ENCODE measurements at places on chromosomes 13 and 19.

GRCh38 chr19:14003251-14004055 lies 2.7 kb downstream of the RFX1 start:
- no peak for DNase-seq

- DNase-seq, result no peak
Observed at GRCh38 chr13:70795484-70795883, 687.2 kb upstream of the KLHL1 start.

DNA sequence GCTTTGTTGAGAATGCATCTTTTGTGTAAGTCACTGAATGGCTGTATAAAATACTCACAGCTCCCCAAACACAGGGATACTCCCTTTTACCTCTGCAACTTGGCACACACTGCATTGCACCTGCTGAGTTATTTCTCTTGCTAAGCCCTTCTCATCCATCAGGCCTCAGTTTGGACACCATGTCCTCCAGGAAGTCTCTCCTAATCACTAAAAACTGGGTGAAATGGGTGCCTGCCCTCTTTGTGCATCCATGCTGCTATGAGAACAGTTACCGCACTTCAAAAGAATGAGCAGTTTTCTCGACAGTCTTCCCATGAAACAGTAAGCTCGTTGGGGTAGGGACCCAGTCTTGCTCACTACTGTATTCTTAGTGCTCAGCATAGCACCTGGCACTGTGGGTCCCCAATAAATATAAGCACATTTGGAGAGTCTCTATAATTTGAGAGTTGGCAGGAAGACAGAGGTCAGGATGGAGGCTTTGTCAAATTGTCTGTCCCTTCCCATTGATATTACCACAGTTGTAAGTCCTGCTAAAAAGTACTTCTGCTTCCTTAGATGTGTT lies 4.6 kb upstream of the SLC25A30 start:
- DNase-seq, result no peak

- DNase-seq, result no peak
Observed at GRCh38 chr19:23867895-23868294, 46.8 kb upstream of the ZNF726 start.

DNA sequence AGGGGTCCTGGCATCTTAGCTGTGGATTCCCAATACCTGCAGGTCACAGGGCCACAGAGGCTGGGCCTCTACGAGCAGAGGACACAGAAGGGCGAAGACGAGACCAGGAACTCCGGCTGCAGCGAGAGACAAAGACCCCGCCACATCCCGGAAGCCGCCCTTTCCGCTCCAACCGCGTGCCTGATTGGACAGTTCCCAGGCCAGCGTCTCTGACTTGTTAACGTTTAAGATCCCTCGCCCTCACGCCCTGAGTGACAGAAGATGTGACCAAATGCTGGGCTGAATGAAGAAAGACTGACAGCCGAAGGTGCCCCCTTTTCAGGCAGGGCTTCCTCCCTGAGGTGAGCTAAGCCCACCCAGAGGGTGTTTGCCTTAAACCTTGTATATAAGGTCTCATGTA lies at the start of gene ZNF98:
ZNF98 (minus strand) TSS at position 136 of the 400 bp plus-strand sequence; CDS start at position 14, 122 bp downstream.
- DNase-seq, result no peak

GRCh38 chr13:100721885-100722512 lies 47.4 kb upstream of the TMTC4 start:
- peak; percentile 37 for DNase-seq

DNA sequence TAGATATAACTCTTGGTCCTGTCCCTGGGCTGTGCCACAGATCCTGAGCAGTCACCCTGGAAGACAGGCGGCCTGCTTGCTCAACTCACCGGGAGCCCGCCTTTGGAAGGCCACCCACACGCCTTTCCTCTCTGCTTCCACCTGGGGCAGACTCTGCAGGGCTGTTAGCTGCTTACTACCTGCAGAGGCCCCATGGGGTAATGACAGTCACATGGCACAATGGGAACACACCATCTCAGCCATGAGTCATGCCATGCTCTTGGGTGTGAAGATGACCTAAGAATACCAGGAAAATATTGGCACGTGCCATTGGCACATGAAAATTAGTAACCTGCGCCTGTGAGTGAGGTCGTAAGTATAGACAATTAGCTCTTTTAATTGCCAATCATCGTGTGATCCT lies 108.6 kb downstream of the COL4A2 start:
- no peak for DNase-seq

DNA sequence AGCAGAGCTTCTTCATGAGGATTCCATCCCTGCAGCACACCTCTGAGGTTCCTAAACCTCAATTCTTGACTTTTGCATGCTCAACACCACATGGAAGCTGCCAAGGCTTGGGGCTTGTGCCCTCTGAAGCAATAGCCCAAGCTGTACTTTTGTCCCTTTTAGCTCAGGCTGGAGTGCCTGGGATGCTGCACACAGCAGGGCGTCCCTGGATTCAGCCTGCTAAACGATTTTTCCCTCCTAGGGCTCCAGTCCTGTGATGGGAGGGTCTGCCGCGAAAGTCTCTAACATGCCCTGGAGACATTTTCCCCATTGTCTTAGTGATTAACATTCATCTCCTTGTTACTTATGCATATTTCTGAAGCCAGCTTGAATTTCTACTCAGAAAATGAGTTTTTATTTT lies 98.3 kb downstream of the SLITRK5 start:
- no peak for DNase-seq

GRCh38 chr19:12938779-12939601 lies 581 bp downstream of the CALR start:
- no peak for DNase-seq

GRCh38 chr13:51781246-51782022 lies 22.5 kb downstream of the DHRS12 start:
- no peak for DNase-seq

DNA sequence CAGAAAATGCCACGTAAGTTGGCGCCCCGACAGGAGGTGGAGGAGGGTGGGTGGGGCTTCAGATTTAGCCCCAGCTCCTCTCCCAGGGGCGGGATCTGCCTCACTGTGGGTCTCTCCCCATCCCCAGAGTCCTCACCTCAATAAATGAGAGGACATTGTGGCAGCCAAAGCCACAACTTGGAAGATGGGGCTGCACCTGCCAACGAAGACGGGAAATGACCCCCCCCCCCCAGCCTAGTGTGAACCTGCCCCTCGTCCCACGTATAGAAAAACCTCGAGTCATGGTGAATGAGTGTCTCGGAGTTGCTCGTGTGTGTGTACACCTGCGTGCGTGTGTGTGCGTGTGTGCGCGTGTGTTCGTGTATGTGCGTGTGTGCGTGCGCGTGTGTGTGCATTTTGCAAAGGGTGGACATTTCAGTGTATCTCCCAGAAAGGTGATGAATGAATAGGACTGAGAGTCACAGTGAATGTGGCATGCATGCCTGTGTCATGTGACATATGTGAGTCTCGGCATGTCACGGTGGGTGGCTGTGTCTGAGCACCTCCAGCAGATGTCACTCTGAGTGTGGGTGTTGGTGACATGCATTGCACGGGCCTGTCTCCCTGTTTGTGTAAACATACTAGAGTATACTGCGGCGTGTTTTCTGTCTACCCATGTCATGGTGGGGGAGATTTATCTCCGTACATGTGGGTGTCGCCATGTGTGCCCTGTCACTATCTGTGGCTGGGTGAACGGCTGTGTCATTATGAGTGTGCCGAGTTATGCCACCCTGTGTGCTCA lies 1.5 kb upstream of the TRAPPC5 start:
- no peak for DNase-seq

GRCh38 chr13:79491715-79492114 lies 10.8 kb downstream of the NDFIP2 start:
- DNase-seq, result no peak

DNA sequence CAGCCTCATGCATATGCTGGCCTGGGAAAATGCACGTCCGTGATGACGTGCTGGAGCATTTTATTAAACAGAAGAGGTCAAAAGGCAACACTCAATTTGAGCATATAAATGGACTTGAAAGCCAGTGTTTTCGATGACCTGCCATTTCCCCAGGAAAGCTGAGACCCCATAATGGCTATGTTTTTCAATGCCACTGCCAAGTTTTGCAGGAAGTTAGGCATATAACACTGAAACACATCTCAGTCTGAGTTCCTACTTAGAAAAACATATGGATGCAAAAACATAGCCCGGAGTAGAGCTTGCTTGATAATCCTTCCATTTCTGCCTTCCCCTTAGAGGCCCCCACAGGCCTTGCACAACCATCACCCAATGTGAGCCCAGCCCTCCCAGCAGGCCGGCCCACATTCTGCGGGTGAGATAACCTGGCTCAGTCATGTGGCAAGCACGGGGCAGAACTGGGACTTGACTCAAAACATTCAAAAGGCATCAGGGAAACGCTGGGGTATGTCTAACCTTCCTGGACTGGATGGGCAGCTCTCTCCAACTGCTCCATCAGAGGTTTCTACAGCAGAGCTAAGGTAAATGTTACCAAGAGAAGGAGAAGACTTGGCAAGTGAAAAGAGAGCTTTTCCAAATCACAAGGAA lies 24.9 kb downstream of the EPS15L1 start:
- DNase-seq, result peak; percentile 52

- DNase-seq, result no peak
Observed at GRCh38 chr13:85693889-85694511, 105.2 kb downstream of the SLITRK6 start.

- no peak for DNase-seq
Observed at GRCh38 chr13:90393408-90393807, 954.1 kb upstream of the MIR17HG start.

DNA sequence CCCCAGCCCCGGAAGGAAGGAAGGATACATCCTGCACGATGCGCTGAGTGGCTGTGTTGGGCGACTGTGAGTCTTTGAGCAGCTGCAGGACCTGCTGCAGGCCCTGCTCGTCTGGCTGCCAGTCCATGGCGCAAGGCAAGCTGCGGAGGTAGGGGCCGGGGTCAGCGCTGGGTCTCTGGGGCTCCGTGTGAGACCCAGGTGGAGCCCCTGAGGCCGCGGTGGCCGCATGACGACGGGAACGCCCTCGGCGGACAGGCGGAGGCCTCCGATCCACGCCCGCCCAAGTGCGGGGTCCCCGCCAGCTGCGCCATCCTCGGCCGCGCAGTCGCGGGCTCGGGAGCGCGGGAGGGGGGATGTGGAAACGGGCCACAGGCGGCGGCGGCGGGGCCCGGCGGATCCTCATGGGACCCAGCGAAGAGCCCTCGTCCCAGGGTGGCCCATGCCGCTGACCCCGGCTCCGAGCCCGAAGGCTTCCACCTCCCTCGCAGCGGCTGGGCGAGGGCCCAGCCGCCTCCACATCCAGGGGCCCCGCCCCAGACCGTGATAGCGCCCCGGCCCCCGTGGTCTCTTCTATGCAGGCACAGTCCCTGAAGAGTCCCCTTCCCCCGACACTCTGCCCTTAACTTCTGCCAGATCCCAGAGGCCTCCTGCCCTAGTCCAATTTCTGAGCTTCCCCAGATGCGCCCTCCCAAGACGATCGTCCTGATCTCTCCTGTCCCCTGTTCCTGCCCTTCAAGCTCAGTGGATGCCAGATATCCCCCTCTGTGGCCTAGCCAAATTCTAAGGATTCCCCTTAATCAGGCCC lies 2.7 kb downstream of the TNPO2 start:
- no peak for DNase-seq

DNA sequence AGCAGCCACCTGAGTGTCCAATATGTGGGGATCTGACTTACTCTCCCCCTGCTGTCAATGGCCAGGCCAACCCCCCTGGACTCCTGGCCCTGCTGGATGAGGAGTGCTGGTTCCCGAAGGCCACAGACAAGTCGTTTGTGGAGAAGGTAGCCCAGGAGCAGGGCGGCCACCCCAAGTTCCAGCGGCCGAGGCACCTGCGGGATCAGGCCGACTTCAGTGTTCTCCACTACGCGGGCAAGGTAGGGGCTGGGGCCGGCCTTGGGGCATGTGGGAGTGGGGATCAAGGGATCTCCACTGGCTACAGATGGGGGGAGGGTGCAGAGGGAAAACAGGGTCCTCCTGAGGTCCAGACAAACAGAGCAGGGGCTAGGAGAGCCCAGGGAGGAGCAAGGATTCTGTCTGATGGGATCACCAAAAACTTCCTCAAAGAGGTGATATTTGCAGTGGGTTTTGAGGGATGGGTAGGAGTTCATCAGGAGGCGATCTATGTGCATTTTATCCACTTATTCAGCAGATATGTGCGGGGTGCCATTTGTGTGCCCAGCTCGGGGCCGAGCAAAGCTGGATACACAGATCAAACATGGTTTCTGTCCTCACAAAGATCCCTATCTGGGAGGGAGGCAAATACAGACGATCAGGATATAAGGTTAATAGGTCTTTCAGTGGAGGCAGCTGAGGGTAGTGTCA lies 47.2 kb downstream of the MYH14 start:
- no peak for DNase-seq

DNA sequence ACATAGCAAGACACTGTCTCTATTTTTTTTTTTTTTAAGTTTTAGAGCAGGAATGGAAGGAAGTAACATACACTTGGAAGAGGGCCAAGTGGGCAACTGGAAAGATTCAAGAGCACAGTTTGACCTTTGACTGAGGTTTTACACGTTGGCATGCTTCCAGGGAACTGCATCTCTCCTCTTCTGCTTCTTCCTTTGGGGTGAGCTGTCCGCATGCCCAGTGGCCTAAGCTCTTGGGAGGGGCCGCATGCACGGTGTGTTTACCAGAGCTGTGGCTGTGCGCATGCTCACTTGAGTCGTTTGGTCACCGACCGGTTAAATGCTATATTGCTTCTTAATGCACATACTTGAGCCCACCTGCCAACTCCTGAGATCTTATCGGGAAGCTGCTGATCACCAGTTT lies 727.7 kb downstream of the UQCRFS1 start:
- no peak for DNase-seq

DNA sequence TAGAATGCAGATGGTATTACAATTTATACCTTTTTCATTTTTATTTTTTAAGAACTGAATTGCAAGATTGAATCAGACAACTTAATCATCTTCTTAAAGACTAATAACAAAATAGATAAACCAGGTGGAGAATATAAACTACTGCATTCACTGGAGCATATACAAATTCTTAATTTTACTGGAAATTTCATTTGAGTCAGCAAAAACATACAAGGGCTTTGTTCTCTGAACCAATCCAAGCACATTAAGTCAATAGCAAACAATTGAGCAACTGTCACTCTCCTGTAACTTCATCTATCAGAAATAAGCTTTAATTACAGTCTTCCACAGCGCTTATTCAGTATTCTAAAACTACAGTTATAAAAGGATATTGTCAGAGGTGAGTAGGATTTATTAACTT lies 167.4 kb upstream of the OBI1 start:
- no peak for DNase-seq

- DNase-seq, result no peak
Observed at GRCh38 chr19:55253842-55254624, 4.8 kb downstream of the PPP6R1 start.

GRCh38 chr13:113732176-113732960 lies 26.7 kb upstream of the TMEM255B start:
- no peak for DNase-seq

DNA sequence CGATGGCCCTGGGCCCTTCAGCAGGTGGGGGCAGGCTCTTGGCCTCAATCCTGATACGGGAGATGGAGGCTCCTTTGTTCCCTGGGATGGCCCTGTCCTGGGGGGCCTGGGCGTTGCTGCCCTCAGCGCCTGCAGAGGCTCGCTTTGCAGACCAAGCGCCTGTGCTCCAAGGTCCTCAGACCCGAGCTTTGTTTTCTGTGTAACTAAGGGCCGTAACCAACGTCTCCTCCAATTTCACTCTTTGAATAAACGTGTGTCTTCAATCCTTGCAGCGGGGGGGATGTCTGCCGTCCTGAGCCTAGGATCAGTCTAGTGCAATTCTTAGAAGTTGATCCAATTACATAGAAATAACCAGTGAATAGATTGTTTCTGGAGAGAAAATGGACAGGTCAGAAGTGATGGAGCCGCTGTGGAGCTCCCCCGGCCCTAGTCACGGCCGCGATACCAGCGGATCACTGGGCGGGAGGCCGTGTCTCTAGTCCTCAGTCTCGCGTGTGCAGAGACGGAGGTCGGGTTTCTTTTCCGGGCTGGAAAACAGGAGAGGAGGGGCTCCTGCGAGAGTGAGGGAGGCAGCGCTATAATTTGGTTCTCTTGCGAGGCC lies 5.3 kb downstream of the PTBP1 start:
- DNase-seq, result no peak
